ENCODE measurements at places on chromosomes 3 and 15.

- no peak for DNase-seq
Measured at GRCh38 chr3:104510131-104510849, 856.4 kb upstream of the ALCAM start.

DNA sequence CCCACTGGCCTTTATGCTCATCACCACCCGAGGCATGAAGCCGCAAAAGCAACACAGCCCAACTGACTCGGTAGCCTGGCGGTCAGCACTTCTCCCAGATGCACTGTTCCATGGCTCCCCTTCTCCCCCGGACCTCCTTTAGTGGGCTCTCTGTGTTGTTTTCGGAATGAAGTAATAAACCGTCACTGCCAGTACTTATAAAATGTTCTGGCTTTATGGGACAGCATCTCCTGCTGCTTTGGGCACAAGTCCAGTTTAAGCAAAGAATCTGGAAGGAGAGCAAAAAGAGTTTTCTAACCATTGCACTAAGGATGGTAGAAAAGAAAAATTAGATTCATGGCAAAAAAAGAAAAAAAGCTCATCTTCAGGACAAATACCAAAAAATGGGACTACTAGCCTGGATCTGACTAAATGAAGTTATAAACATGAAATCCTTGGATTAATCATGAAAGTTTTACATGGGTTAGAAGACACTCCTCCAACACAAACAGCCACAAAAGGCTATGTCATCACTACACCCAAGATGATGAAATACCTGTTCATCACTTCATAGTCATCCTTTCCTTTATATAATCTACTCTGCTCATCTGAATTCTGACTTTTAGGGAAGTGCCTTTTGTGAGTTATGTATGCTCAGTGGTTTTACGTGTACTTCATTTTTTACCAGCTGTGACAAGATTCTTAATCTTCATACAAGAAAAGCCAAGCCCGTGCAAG is 89.5 kb upstream of the UBE2E2 start:
- DNase-seq, result no peak

GRCh38 chr3:36214460-36214859 is 165.8 kb upstream of the STAC start:
- DNase-seq, result no peak

- DNase-seq, result no peak
Measured at GRCh38 chr3:100954990-100955389, 38.2 kb downstream of the ABI3BP start.

DNA sequence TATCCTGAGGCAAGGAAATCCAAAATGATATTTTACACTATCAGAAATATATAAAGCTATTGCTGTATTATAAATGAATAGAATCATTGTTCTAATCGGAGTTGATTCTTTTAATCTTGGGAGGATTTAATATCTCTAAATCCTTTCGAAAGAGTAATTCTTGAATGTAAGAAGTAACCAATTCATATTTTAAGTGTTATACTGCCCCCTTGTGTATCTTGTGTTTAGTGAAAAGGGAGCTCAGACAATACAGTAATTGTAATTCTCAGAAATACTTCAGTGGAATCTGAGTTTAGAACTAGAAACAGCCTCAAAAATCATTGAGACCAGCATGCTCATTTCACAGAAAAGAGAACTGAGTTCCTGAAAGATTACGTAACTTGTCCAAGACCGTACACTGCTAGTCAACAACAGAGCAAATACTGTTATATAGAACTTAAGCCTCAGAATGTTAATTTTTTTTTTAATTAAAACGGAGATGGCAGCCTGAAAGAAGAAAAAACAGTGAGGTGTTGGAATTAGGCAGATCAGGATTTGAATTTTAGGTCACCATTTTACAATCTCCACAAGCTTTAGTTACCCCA is 42.9 kb downstream of the PLCH1 start:
- DNase-seq, result no peak

DNA sequence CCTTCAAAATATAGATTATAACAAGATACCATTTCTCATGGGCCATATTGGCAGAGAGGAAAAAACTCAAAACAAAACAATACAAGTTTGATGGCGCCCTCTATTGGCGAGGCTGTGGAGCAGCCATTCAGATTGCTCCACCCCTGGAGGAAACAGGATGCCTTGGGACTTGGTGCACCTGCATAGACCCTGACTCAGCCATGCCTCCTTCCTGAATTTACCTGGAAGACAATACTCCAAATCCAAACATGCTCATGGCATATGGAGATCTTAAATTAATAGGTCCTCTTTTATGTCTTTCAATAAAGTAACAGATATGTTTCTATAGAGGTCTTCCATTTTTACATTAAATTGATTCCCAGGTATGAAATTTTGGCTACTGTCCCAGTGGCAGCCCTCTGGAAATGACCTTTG is 90.0 kb downstream of the APBA2 start:
- peak; percentile 36 for DNase-seq

DNA sequence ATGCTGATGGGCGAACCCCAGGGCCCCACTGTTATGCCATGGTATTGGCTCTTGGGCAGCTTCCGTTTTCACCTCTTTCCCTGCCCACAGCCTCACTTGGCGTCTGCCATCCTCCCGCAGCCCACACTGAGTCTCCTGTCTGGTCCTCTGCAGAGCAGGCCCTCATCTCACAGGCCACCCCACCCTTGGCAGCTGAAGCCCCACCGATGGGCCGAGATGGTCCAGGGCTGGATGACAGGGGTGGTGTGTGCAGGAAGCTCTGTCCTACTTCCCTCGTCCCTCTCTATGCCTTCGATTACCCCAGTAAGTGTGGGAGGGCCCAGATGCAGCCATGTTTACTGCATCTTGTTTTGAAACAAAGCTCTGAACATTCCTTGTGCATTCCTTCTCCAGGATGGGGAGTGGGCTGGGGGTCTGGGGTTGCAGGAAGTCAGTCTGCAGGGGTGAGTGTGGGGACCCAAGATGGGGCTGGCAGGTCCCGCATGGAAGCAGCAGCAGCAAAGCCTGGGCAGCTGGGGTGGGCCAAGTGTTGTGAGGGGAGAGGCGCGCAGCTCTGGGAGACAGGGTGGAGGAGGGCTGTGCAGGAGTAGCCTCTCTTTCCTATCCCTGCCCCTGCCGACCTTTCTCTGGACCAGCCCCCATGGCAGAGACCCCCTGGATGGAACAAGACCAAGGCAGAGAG is 20.9 kb downstream of the TBC1D21 start:
- no peak for DNase-seq

DNA sequence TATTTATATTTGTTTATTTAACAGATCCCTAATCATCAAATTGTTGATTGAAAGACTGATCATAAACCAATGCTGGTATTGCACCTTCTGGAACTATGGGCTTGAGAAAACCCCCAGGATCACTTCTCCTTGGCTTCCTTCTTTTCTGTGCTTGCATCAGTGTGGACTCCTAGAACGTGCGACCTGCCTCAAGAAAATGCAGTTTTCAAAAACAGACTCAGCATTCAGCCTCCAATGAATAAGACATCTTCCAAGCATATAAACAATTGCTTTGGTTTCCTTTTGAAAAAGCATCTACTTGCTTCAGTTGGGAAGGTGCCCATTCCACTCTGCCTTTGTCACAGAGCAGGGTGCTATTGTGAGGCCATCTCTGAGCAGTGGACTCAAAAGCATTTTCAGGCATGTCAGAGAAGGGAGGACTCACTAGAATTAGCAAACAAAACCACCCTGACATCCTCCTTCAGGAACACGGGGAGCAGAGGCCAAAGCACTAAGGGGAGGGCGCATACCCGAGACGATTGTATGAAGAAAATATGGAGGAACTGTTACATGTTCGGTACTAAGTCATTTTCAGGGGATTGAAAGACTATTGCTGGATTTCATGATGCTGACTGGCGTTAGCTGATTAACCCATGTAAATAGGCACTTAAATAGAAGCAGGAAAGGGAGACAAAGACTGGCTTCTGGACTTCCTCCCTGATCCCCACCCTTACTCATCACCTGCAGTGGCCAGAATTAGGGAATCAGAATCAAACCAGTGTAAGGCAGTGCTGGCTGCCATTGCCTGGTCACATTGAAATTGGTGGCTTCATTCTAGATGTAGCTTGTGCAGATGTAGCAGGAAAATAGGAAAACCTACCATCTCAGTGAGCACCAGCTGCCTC is 14.7 kb downstream of the THBS1 start:
- DNase-seq, result no peak

DNA sequence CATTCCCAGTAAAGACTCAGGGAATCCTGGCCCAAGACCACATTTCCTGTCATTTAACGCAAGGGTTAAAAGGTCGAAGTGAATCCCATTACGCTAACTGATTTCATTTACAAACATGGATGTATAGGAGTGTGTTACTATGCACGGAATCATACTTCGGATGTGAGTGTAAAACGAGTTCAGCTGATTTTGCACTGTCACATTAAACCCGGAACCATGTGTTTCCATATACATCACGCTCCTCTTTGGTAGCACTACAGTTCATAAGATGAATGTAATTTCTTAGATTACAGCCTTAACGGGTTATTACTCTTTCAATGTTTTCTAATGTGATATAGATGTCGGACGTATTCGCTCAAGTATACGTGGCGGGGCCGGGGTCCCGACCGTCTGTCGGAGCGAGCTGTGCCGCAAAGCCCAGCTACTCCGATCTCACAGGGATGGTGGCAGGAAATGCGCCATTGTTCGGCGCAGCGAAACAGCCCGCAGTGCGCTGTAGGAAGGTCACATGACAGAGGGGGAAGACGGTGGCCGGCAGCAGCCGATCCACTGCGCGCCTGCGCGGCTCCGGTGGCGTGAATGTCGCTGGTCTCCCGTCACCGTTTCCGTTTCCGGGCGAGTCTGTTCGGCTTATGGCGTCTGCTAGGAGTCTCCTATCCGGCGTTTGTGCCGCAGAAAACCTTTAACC is 97.3 kb downstream of the NPAP1 start:
- peak; percentile 15 for DNase-seq

DNA sequence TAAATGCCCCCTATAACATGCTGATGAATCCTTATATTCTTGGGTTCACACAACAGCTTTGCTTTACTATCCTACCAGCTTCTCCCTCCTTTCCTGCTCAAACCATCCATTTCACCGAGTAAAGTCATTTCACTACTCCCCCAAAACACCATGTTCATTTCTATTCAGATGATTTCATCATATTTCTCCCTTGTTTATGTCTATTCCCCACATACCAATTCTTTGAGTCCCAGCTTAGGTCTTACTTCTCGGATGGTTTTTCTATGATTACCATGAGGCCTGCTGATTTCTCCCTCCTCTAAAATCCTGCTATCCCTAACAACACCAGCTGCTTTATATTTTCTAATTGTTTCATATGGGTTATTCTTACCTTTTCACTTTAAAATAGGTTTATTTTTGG is 231.4 kb downstream of the TIGIT start:
- no peak for DNase-seq

DNA sequence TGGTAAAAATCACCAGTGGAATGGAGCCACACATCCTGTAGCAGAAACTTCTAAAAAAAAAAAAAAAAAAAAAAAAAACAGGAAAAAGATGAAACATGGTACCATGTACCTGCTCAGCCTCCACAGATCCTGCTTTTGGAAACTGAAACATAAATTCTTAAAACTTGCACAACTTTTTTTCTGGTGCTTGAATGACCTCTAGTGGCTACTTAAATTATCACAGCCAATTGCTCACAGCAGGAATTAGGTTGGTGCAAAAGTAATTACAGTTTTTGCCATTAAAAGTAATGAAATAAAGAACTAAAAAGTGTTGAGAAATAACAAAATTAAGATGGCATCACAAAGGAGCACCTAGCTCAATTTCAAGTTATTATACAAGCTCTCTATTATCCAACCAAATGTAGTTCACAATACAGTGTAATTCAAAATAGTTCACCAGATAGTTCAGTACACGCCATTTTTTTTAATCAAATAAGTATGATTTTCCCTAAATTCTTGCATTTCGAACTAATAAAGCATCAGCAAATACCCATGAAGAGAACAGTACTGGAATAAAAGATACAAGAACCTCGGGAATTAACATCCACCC is 80.6 kb downstream of the ULK4 start:
- no peak for DNase-seq

DNA sequence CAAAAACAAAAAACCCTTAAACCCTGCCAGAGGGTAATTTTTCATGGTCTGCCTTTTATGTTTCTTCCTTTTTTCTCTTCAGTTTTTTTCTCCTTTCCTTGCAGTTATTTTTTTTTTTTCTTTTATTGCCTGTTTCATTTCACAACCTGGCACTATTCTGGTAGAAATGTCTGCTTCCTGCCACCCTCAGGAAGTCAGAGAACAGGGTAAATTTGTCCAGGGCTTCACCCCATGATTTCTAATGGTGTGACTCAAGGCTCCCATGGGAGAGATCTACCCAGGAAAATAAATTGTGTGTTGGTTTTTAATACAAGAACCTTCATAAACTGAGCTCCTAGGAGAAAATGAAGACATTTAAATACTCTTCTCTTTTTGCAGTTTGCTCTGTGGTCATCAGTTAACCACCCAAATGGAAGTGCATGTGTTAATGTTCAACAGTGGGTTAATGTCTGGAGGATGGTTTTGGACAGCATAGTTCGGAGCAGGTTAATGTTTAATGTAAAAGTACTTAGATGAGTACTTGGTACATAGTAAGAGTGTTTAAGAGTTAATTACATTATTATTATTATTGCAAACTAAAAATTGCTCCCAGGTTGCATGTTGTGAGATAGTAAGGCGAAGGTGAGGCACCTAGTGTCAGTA is 45.9 kb downstream of the CGNL1 start:
- DNase-seq, result no peak

DNA sequence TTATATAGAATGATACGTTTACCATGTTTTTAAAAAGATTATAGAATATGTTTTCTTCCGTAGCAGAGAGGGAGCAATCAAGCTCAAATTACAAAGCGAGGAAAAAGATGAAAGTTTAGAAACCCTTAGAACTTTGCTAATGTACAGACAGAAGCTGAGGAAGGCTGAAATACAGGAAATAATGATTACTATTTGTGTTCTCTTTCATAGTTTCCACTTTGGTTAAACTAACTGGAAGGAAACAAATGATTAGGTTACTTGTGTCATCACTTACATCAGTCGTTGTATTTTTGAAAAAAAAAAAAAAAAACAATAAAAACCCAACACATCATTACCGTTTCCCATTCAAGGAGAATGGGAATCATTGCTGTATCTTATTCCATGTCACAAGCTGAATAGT is 337.8 kb upstream of the CBLB start:
- no peak for DNase-seq

- DNase-seq, result no peak
Measured at GRCh38 chr15:36755341-36756000, 176.0 kb downstream of the CDIN1 start.

GRCh38 chr15:22952796-22953579 is 27.2 kb downstream of the CYFIP1 start:
- DNase-seq, result no peak

DNA sequence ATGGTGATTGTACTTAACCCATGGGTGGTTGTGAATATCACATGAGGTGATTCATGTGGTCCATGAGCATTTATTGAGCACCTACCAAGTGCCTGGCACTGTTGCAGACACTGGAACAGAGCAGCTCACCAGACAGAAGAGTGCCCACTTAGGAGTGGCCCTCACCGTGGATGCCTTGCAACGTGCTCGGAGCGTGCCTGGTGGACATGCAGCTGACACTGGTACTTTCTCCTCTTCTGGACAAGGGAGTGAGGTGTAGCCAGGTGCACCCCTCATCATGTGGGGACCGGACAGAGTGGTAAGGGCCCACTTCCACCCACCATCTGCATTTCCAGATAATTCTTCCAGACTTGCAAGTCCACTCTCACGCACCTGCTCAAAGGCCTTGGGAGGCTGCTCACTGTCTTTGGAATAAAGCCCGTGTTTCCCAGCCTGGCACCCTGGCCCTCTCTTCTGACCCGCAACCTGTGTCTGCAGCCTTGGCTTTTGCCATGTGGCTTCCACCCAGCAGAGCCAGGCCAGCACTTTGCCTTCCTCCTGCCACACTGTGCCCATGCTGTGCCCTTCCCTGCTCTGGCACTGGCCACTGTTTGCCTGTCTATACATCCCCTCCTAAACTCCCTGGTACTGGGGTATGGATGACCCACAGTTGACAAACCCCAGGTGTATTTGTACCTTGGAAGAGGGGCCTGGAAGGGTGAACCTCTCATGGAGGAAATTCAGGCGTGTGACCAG is 90.9 kb upstream of the SEC13 start:
- DNase-seq, result no peak

Data from activated effector memory CD4-positive, alpha-beta T cell treated with Interleukin-2 at 50 U/mL for 16 hours (primary cell).